ENCODE measurements at places on chromosomes 5 and 9. TPM values are rescaled to one million over a fixed set of nuclear protein-coding genes. Genes with fewer than 3 reads are reported as not detected.

PCDHA12 gene
- total RNA-seq = 0.50 TPM

PTRH1 gene
- total RNA-seq = 13.1 TPM

IRX1 gene
- total RNA-seq = not detected

HTR1A gene
- not detected for total RNA-seq

IFNA2 gene
- not detected for total RNA-seq

NPR2 gene
- total RNA-seq = 47.4 TPM

FBN2 gene
- 80.1 TPM for total RNA-seq

NRARP gene
- not detected for total RNA-seq

GABBR2 gene
- 0.33 TPM for total RNA-seq

SVEP1 gene
- 76.3 TPM for total RNA-seq

C9 gene
- total RNA-seq = under 0.01 TPM

ERCC8 gene
- 14.4 TPM for total RNA-seq

OR1Q1 gene
- total RNA-seq = not detected

CA9 gene
- total RNA-seq = 0.26 TPM

RETREG1 gene
- 0.51 TPM for total RNA-seq

PPWD1 gene
- 52.9 TPM for total RNA-seq

ACTBL2 gene
- under 0.01 TPM for total RNA-seq

PCDHB11 gene
- total RNA-seq = 0.77 TPM

IL17B gene
- total RNA-seq = not detected

DNAJC21 gene
- total RNA-seq = 64.4 TPM

EGR1 gene
- 8.8 TPM for total RNA-seq

EXOSC3 gene
- total RNA-seq = 19.0 TPM

ANKRD18A gene
- not detected for total RNA-seq

MARCOL gene
- total RNA-seq = not detected

PCA3 gene
- total RNA-seq = not detected

ENTPD2 gene
- under 0.01 TPM for total RNA-seq

NEUROG1 gene
- not detected for total RNA-seq

RNF44 gene
- total RNA-seq = 2.6 TPM

SAXO1 gene
- total RNA-seq = 0.17 TPM

TAF11L7 gene
- not detected for total RNA-seq

NDUFS4 gene
- total RNA-seq = 147 TPM

RNF183 gene
- total RNA-seq = not detected

FKBP15 gene
- total RNA-seq = 12.8 TPM
